Dermis blood vessel endothelial cell (primary cell): ENCODE measurements at places on chromosomes 7 and 10. TPM values are rescaled to one million over a fixed set of nuclear protein-coding genes. Genes with fewer than 3 reads are reported as not detected.

DNA sequence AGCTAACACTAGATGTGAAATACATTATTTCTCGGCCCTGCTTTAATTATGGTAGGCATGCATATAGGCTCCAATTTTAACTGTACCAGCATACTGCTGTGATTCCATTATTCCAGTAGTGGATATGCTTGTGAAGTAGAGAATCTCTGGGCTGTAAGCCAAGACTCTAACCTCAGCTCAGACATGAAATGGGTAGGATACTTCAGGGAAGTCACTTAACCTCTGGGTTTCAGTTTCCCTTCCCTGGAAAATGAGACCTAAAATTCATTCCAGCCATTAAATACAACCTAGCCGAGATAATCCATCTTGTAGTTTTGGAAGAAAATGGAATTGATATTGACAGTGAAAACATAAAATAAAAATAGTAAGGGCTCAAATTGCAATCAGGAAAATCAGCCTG lies 59.6 kb upstream of the TRIL start:
- no peak for DNase-seq

DNA sequence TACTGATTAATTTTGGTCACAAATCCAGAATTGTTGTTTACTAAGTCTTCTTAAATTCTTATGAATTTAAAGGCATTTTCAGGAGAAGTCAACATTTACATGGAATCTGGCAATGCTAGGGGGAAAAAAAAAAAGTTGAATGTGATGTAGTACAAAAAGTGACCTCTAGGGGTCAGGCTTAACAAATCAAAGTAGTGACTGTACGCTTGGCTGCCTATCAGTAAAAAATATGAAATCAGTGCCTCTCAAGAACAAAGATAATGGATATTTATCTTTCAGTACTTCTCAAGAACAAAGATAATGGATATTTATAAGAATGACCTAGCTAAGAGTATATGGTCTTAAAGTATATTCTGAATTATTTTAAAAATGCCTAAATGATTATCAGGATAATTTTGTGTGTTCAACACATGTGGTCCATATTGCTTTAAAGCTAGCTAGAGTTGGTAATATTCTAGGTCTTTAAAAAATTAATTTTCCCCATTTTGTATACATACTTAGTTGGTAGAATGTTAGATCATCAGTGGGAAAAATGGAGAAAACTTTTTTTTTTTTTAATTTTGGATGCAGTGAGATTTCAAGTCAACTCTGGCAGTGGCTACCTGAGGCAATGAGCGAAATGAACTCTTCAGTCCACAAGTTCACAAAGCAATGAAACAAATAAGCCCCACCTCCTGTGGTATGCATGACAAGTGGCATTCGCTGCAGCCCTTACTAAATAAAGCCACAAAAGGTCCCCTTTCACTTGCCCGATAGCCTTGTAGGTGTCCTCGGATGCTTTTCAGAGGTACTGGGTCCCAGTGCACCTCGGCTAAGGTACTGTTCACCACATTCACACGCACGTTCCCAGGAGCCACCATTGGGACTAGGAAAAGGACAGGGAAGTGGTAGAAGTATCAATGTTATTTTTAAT lies 51.2 kb upstream of the LAMB4 start:
- peak; percentile 86 for DNase-seq

- no peak for DNase-seq
Measured at GRCh38 chr7:137519181-137519691, 175.7 kb upstream of the PTN start.

The GNAI1 gene
- 28.8 and 36.2 TPM in 2 replicates for total RNA-seq

GRCh38 chr7:44987996-44988395 lies 9.2 kb upstream of the MYO1G start:
- no peak for DNase-seq

The TAS2R4 gene
- total RNA-seq, result 0.42 and 0.68 TPM in 2 replicates

The PTF1A gene
- total RNA-seq, result not detected in 2 replicates

The TMEM196 gene
- not detected in 2 replicates for total RNA-seq

DNA sequence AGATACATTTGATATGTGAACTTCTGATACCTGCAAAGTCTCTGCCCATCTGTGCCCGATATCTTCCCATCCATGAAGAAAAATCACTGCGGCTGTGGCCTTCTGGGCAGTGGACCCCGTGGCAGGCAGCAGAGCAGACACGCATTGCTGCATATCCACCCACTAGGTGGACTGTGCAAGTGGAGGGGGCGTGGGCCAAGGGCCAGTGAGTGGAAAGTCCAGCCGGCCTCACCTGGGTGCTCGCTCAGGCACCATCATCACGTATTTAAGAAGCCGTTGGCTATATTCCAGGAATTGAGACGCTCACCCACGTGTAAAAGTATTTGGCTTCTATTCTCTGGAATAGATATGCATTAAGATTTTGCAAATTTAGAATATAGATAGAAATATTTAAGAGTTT lies 30.8 kb upstream of the SLC13A1 start:
- no peak for DNase-seq

- no peak for DNase-seq
Measured at GRCh38 chr10:98536551-98536950, 89.8 kb upstream of the HPS1 start.

The TAC1 gene
- total RNA-seq, result not detected in 2 replicates

The UMAD1 gene
- total RNA-seq, result 4.1 and 4.9 TPM in 2 replicates

- DNase-seq, result no peak
Measured at GRCh38 chr10:21747809-21748208, 213.8 kb downstream of the MLLT10 start.

DNA sequence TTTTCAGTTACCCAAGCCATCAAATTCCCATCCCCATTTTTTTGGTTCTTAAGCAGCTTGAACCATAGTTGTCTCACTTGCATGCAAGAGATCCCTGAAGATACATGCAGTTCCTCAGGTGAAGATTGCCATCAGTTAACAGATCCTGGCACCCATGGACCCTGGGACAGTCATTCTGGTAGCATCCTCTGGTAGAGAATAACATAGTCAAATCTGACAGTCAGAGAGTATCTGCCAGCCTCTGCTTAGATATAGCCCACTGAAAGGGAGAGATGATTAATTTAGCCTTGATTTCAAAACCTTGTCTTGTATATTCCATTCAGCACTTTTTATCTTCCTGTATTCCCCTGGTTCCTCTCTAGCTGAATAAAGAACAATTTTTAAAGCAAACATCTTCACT lies 280.4 kb downstream of the KCNMA1 start:
- no peak for DNase-seq

GRCh38 chr7:20113427-20114027 lies 103.7 kb downstream of the MACC1 start:
- DNase-seq, result no peak

The GNAT3 gene
- not detected in 2 replicates for total RNA-seq

DNA sequence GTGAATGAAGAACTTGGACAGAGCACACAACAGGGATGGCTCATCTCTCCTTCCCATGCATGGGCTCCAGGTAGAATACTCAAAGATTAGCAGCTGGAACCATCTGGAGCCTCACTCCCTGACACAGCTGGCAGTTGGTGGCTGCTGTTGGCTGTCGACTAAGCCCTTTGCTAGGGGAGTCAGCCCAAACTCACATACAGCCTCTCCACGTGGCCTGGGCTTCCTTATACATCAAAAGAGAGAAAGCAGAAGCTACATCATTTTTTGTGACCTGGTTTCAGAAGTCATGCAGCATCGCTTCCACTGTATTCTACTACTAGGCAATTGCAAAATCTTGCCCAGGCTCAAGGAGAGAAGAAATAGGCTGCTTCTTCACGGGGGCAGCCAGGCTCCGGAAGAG lies 24.4 kb downstream of the ASNS start:
- no peak for DNase-seq

- no peak for DNase-seq
Measured at GRCh38 chr10:76242956-76243355, 811.5 kb downstream of the LRMDA start.

The CALML3 gene
- total RNA-seq, result not detected in 2 replicates

The SFTPD gene
- total RNA-seq, result not detected in 2 replicates

DNA sequence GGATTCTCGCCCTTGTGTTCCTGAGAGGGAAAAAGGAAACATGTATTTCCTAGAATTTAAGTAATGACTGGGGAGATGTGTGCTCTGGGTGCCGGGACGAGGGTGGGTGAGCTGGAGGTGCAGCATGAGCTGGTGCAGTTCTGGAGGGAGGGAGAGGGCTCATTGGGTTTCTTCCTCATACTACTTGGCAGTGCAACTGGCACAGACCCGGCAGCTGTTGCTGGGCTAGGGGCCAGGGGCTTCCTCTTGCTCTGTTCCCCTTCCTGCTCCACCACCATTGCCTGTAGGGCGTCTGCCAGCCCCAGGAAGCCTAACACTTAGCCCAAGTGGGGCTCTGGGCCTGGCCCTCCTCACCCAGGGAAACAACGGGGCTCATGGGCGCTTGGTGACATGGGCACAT lies 5.9 kb downstream of the RET start:
- DNase-seq, result no peak

DNA sequence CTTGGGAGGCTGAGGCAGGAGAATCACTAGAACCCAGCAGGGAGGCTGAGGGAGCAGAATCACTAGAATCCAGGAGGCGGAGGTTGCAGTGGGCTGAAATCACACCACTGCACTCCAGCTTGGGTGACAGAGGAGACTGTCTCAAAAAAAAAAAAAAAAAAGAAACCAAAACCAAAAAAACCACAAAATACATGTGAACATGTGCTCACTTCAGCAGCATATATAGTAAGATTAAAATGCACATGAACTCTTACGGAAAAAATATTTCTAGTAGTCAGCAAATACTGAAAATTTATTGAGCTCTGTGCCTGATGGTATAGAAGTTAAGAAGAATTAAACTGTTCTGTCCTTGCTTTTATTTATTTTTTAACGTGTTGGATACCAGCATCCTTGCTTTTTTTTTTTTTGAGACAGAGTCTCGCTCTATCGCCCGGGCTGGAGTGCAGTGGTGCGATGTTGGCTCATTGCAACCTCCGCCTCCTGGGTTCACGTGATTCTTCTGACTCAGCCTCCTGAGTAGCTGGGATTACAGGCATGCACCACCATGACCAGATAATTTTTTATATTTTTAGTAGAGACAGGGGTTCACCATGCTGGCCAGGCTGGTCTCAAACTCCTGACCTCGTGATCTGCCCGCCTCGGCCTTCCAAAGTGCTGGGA lies 9.6 kb upstream of the ZNF487 start:
- no peak for DNase-seq

- no peak for DNase-seq
Measured at GRCh38 chr10:78771260-78771659, 297.5 kb upstream of the ZMIZ1 start.

DNA sequence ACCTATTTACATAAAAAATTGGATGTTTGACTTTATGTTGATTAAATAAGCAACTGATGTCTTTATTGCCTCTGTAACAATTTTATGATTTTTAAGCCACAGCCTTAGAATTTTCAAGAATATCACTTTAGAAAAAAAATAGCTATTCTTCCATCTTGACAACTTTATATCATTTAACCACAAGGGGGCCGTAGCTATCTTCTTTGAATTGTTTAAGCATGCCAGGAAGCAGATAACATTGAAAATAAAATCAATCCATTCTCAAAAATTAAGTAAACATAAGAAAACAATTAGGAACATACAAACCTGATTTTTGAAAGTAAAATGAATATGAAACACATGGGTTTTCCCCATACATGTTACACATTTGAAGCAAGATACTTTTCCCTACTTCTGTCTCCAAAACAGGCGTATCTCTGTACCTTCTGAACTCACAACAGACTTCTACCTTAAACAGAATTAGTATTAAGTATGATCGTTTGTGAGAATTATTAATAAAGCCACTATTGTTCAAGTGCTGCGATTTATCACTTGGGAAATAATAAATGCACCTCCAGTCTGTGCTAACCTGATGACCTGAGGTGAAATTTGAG lies 209.0 kb downstream of the CACNA2D1 start:
- DNase-seq, result peak; percentile 69

DNA sequence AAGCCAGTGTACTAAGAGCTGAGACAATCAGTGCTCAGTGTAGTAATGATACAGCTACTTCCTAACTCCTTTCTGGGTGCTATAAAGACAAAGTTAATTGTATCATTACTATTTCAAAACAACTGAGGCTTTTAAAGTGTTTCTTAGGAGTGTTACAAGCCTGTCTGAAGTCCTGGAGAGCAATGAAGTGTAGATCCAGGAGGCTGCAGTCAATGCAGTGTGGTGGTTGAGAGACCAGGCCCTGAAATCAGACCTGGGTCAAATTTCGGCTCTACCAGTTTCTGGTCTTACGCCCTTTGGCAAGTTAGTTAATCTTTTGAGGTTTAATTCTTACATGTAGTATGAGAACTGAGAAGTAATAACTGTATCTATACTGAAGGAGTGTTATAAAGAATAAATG lies 387.0 kb downstream of the SDK1 start:
- DNase-seq, result no peak

DNA sequence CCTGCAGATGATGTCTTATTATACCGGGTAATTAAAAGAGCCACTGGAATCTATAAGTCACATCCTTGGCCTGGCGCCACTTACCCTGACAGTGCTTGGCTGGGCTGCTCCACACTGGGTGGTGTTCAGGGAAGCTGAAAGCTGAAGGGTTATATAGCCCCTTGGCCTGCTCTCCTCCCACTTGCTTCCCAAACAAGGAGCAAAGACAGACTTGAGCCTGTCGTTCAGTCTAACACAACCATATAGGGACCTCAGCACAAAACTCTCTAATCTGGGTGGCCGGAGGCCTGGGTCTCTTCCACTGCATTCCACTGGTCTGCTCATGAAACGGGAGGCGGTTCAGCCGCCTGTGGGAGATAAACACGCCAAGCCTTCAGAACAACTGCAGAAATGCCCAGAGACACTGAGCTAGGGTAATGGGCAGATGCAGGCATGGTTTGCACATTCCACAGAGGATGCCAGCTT lies at the start of gene ACTA2:
TSS of gene ACTA2 (minus strand) at position 127 of the 465 bp plus-strand sequence. CDS start 3,843 bp downstream, outside the sequence.
- DNase-seq, result no peak

The TBX20 gene
- not detected in 2 replicates for total RNA-seq

GRCh38 chr10:22183771-22184461 lies 33.9 kb downstream of the EBLN1 start:
- DNase-seq, result no peak

GRCh38 chr10:33833566-33833965 lies 499.1 kb upstream of the NRP1 start:
- DNase-seq, result no peak

- DNase-seq, result no peak
Measured at GRCh38 chr10:115882021-115882420, 391.0 kb downstream of the GFRA1 start.

The CRHR2 gene
- total RNA-seq, result not detected in 2 replicates

GRCh38 chr7:26891400-26892350 lies 27.3 kb upstream of the SKAP2 start:
- no peak for DNase-seq

GRCh38 chr10:113261161-113261560 lies 291.7 kb upstream of the HABP2 start:
- DNase-seq, result no peak
